ENCODE measurements at places on chromosomes 7 and 10.

- no peak for DNase-seq
These were observed 369.7 kb downstream of the LRMDA start for GRCh38 chr10:75801121-75801520.

DNA sequence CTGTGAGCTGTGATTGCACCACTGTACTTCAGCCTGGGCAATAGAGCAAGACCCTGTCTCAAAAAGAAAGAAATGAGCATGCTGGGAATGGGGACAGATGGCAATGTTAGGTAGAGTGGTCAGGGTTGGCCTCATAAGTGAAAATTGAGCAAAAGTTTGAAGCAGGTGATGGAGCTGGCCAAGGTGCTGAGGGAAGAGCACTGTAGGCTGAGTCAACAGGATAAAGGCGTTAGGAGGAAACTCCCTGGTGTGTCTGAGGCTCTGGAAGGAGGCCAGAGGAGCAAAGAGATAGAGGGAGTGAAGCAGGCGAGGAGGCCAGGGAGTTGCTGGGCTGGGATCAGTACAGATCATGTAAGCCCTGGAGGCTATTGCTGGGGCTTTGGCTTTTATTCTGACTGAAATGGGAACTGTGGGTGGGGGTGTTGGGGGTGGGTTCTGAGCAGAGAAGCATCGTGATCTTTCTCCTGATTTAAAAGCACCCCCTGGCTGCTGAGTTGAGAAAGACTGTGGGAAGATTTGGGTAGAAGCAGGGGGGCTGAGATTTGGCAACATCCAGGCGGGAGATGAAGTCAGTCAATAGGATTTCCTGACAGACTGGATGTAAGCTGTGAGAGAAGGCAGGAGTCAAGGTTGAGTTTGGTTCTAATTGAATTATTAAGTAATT lies 52.5 kb upstream of the VKORC1L1 start:
- DNase-seq: no peak

- no peak for DNase-seq
These were observed 28.2 kb downstream of the PFKP start for GRCh38 chr10:3095373-3096139.

DNA sequence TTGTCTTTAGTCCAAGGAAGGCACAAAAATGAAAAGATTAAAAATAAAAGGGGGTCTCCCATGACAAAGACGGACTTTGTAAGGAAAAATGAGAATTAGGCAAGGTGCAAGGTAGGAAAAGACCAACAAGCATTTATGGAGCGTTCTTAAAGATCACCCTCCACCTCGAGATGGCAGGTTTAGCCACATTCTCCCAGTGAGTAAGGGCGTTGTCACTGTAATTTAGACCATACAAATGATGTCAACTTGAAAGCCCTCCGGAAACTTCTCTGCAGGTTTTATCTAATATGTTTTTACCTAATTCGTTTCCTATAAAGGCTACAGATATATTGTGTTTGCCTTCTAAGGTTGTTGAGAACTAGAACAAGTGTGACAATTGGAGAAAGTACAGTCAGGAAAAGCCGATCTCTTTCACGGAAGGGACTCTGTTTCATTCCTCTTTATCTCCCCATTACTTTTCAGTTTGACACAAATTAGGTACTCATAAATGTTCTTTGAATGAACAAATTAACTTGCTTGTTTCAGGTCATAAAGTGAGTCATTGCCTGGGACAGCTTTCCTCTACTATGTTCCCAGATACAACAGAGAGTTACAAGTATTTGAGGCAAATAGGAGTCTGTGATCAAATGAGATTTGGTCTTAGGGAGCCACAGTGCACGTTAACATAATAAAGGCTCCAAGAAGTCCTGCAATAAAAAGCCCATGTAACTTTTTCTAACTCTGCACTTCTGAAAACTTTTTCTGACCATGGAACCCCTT lies 102.6 kb upstream of the HABP2 start:
- DNase-seq: no peak

DNA sequence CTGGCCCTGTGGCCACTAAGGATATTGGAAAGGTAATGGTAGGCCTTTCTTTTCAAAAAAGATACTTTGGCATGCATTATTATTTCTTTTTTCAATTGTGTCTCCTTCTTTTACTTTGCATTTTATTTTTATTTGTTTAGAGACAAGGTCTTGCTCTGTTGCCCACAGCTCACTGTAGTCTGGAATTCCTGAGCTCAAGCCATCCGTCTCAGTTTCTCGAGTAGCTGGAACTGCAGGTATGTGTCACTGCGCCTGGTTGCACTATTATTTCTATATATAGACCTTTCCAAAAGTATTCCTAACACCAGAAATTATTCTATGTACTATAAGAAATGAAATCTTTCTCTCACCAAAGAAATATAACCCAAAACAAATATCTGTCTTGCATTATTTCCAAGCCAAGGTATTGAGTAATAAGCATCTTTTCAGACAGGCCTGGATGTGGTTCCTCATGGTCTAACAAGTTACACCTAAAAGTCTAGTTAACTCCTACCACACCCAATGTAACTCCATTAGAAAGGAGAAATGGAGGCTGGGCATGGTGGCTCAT lies 500.8 kb upstream of the ANKRD30A start:
- no peak for DNase-seq

GRCh38 chr7:46321556-46322205 lies 400.6 kb upstream of the IGFBP3 start:
- DNase-seq: no peak

GRCh38 chr10:6558759-6559461 lies 21.2 kb downstream of the PRKCQ start:
- no peak for DNase-seq

DNA sequence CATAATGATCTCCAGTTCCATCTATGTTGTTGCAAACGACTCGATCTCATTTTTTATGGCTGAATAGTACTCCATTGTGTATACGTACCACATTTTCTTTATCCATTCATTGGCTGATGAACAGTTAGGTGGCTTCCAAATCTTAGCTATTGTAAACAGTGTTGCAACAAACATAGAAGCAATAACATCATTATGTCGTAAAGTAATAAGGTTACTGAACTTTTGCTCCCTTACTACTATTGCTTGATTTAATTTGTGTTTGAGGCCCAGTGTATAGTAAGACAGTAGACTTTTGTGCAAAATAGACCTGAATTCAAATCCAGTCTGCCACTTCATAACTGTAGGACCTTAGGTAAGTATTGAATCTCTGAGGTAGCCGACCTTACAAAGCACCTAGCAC lies 200.1 kb upstream of the CELF2 start:
- no peak for DNase-seq

GRCh38 chr7:32616625-32617024 lies 121.3 kb downstream of the AVL9 start:
- no peak for DNase-seq

GRCh38 chr10:7410301-7410861 lies 453 bp downstream of the SFMBT2 start:
- peak; percentile 44 for DNase-seq

GRCh38 chr10:115801992-115802391 lies 471.0 kb downstream of the GFRA1 start:
- no peak for DNase-seq

GRCh38 chr10:1858547-1858946 lies 121.2 kb upstream of the ADARB2 start:
- no peak for DNase-seq

GRCh38 chr10:95208702-95209391 lies 14.8 kb downstream of the ACSM6 start:
- DNase-seq: no peak

GRCh38 chr10:64733980-64734379 lies 1212.8 kb downstream of the REEP3 start:
- no peak for DNase-seq

GRCh38 chr7:128150223-128150865 lies 90.7 kb upstream of the LEP start:
- no peak for DNase-seq

DNA sequence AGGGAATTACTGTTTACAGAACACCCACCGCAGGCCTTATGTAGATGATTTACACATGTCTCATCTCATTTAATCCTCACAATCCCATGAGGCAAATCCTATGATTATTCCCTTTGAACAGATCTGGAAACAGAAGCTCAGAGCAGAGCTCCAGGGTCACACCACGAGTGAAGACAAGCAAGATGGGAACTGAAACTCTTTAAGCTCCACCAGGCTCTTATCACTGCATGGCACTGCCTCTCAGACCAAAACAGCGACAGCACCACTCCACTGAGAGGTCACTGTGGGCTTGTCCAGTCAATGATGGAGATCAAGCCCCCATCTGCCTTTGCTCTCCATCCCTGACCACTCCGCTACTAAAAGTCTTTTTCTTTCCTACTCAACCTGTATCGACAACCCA lies 5.9 kb downstream of the GRID1 start:
- no peak for DNase-seq

DNA sequence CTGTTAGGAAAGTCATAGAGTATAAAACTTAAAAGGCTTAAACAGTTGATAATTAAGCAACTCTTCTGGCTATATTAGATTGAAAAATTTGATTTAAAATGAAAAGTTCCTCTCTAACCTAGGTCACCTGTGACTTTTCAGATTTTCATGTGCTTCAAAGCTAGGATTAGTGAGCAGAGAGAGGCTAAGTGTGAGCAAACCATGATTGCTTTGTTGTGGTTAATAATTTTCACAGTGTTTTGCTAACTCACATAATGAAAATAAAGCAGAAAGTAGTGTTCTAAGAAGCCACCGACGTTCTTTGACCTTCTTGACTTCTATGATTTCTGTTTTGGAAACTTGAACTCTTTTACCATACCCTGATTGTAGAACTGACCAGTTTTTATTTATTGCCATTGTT lies 75.5 kb upstream of the OIT3 start:
- no peak for DNase-seq

DNA sequence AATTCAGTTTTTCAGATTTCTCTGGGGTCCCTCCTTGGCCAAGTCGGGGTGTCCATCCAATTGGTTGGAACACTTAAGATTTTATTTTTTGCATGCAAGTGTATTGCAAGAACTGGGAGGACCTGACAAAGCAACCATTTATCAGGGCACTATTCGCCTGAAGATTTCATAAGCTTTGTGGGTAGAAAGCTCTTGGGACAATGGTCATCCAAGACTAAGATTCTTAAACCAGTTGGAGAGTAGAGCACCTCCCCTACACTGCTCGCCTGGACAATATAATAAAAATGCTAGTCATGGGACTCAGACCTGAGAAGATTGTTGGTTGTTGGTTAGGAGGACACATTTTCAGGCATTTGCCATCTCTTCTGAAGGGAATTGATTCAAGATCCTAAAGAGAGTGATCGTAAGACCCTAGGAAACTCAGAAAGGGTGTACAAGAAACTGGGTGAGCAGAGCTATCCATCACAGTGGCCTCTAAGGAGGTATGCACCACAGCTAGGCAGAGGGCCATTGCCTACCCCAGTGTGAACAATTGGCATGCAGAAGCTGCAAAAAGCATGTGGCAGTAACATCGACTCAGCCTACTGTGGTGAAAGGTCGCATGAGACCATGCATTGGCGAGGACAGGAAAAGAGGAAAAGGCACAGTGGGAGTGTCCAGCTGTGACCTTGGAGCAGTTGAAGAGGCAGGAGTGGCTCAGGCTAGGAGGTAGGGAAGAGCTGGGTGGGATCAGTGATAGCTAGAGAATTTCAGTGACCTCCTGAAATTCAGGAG lies 1235.3 kb upstream of the AUTS2 start:
- DNase-seq: no peak

DNA sequence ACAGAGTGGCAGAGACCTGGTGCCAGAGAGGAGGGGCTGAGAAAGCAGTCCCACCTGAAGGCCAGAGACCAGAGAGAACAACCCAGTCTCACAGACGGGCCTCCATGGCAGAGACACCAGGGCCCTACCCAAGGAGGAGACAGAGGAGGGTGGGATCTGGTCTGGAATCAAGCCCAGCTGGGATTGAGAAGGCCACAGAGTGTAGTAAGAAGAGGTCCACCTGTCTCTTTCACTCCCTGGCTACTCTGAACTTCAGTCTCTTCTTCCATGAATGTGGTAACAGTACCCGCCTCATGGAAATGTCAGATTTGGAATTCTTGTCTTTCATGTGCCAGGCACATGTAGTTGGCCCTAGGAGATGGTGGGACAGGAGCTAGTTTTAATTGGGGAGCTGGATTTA lies 55.6 kb downstream of the CLIP2 start:
- no peak for DNase-seq

- no peak for DNase-seq
These were observed 1064.9 kb downstream of the NXPH1 start for GRCh38 chr7:9498303-9498702.

DNA sequence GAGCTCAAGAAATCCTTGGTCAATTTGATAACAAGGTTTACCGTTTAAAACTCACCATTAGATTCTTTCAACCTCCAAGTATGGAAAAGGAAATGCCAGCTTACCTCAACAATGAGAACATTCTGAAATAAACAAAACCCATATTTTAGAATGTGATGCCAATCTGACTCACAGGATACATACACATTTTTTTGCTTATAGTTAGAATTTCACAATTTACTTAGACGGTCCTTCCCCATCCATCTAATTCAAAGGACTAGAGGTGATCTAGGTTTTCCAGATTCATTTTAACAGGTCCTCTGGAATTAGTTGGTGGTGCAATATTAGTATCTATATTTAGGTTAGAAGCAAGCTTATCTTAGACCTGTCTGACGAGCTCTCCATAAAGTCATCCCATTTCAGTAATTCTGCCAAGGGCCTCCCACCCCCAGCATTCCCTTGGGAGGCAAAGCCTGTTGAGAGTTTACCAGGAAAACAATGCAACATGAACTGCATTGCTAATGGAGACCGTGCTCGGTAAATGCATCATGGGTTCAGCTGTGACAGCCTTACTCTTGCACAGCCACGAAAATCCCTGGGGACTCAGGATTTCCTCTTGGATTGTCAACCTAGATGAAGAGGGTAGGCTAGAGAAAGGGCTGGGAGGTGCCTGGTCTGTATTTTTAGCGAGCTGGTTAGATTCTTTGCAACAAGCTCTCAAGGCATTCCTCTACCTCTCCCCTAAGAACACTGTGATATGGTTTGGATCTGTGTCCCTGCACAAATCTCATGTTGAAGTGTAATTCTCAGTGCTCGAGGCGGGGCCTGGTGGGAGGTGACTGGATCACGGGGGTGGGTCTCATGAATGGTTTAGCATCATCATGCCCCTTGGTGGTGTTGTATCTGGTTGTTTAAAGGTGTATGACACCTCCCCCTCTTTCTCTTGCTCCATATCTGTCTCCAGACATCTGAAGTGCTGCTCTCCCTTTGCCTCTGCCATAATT lies 93.8 kb downstream of the PRTFDC1 start:
- DNase-seq: no peak

DNA sequence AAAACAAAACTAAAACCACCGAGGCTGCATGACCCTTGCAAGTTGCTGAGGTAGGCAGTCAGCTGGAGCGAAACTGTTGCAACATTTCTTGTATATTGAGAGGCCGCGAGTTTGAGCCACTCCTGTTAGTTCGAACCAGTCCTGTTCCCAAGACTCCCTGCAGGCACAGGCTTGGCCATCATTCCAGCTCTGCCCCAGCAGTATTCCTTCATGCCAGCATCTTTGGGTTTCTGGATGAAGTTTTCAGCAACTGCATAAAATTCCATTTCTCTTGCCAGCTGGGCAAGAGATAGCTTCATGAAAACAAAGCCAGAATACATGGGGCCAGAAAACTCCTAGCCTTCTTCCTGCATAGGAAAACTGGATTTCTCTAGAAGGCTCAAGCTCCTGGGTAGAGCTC lies 207.6 kb downstream of the FRMD4A start:
- no peak for DNase-seq

GRCh38 chr10:17616403-17617030 lies 657 bp downstream of the HACD1 start:
- DNase-seq: peak; percentile 76

- no peak for DNase-seq
These were observed 7.7 kb upstream of the GUSB start for GRCh38 chr7:65989694-65990080.

- DNase-seq: no peak
These were observed 98.0 kb upstream of the ZNF722 start for GRCh38 chr7:63900394-63901203.
